Inflammatory macrophage treated with lipopolysaccharide for 1 hour (primary cell): ENCODE measurements at places on chromosomes 3 and 15.

GRCh38 chr15:28885128-28885629 is 595 bp upstream of the APBA2 start:
- DNase-seq = no peak

DNA sequence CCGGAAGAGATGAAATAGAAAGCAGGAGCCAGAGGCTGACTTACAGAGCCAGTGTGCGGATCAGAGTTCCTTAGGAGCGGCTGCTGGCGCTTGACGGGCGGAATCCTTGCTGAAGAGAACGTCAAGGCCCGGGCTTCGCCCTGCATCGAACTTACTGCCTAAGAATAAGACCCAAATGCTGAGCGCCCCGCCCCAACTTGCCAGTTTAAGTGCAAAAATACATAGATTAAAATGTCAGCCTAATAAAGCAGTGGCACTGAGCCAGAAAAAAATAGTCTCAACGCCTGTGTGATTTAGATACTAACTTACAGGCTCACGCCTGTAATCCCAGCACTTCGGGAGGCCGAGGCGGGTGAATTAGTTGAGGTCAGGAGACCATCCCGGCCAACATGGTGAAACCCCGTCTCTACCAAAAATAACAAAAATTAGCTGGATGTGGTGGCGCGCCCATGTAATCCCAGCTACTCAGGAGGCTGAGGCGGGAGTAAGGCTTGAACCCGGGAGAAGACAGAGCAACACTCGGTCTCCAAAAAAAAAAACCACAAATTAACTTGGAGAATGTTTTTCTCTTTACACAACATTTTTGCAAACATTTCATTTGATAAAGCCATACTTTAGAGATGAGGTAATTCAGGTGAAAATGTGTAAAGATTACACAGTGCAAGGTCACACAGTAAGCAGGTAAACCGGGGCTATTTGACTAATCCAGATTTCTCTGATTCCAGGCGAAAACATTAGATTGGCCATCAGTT is 1.2 kb upstream of the UBP1 start:
- DNase-seq = no peak

GRCh38 chr3:129502641-129503408 is 25.6 kb upstream of the RHO start:
- DNase-seq = no peak

DNA sequence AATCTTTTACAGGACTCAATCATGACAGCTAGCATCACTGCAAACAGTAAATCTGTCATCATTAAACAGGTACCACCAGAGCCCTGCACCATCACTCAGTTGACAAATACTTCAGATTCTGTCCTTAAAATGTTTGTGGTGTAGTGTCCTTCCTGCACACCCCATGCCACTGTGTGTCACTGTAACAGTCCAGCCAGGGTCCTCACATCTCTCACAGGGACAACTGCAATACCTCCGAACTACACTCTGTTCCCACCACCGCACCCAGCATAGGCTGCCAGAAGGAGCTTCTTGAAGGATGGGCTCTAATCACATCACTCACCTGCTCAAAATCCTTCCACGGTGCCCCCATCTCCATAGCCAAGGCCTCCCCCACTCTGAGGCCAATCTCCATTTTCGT is 90.2 kb upstream of the FGF12 start:
- no peak for DNase-seq

DNA sequence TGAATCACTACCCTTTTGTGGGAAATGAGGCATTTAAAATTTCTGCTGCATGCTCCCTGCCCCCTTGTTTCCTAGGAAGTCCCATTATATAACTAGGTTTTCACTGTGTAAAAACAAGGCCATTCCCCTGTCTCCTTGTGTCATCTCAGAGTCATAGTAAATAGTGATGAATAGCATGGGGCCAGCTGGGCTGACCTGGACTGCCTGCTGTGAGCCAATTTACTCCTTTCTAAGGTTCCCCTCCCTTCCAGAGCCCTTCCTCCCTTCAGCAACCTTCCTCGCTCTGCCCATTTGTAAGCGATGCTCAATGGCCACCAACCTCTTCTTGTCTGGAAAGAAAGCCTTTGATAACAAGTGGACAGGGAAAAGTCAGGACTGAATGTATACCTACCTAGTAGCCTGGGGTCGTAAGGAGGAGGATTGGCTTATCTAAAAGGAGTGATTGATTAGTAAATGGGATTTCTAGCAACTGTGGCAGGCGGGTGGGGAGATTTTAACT is 11.7 kb downstream of the ITGA11 start:
- DNase-seq = no peak

- DNase-seq = no peak
Observed at GRCh38 chr3:73734211-73735089, 109.7 kb upstream of the PDZRN3 start.

DNA sequence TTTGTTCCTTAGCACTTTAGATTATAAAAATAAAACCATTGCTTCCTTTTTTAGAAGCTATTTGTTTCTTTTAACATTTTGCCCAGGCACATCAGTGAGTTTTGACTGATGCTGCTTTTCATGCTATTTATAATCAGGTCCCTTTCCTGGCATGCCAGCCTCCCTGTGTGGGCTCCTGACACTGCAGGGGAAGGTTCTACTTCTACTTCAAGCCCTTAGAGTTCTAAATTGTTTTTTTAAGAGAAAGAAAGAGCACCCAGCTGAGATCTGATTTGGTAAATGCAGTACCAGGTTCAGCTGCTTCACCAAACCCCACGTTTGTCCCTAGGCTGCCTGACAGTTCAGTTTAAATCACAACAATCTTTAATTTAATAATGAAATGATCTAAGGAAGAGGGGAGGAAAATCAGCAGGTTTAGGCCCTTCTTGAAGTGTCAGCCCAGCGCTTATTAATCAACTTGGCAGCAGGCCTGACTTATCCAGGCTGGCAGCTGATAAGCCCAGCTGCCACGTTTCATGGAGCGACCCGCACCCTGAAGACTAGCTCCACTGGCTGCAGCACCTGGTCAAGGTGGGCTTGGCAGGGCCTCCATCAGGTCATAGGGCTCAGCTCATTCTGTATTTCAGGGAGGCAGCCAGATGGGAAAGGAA is 29.0 kb downstream of the HGD start:
- DNase-seq = no peak

- DNase-seq = no peak
Observed at GRCh38 chr3:67602816-67603215, 51.6 kb downstream of the SUCLG2 start.

GRCh38 chr3:172635588-172635987 is 75.3 kb downstream of the NCEH1 start:
- DNase-seq = peak; percentile 74

DNA sequence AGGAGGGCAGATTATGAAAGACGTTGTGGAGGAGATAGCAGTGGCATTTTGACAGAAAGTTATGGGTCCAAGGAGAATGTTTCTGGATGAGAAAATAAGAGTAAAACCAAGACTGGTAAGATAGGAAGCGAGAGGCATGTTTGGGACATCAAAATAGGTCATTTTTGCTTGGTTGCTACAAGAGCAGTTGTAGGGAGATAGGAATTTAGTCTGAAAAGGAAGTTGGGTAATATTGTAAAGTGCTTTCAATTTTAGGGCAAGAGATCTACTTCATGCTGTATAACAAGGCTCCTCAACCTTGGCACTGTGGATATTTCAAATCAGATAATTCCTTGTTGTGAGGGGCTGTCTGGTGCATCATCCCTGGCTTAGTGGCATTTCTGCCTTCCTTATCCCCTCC is 118.0 kb upstream of the DPH6 start:
- no peak for DNase-seq

- no peak for DNase-seq
Observed at GRCh38 chr3:188627652-188628051, 473.7 kb downstream of the LPP start.

- DNase-seq = no peak
Observed at GRCh38 chr3:128760881-128761280, 34.9 kb downstream of the RAB7A start.

GRCh38 chr3:69647511-69648110 is 91.7 kb upstream of the MITF start:
- peak; percentile 74 for DNase-seq
